Stimulated activated CD8-positive, alpha-beta memory T cell treated with anti-CD3 and anti-CD28 coated beads, Interleukin-15, amount 100 ng/mL, for 48 hours (primary cell): ENCODE measurements at places on chromosomes 2 and 18.
A peak's percentile ranks its signal among the peaks of the same experiment; 100 is the strongest.

DNA sequence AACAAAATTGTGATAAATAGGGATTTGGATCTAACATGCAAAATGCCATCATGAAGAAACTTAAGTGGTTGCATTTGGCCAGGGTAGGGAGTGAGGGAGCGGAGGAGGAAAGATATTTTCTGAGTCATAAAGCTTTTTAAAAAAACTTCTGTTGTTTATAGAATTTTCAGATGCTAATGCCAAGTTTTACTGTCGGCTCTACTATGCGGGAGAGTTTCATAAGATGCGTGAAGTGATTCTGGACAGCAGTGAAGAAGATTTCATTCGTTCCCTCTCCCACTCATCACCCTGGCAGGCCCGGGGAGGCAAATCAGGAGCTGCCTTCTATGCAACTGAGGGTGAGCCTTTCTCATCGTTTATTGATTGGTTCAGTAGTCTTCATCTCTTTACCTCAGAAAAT lies 56.0 kb upstream of the PTH2R start:
- no peak for DNase-seq

DNA sequence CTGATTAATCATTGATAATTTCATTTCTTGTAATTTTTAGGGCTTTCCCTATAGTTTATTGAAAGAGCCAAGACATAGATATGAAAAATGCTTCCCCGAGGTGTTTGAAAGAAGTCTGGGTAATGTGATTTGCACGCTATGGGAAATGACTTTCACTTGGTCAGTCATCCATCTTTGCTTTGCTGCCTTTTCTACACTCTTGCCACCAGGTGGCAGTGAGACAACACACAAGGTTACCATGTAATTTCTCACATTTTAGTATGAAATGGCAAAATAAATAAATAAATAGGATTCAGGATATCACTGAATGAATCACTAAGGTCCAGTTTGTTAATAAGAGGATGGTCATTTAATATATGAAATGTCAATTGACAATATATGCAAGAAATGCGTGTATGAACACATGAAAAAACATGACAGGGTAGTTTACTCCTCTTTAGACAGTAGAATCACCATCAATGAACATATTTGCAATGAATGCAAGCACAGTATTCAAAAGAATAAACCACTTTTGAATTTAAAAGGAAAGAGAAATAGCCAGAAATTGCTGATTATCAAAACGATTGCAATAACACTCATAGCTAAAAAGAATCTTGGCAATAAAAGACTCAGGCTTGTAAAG lies 52.2 kb upstream of the KCNH7 start:
- no peak for DNase-seq

DNA sequence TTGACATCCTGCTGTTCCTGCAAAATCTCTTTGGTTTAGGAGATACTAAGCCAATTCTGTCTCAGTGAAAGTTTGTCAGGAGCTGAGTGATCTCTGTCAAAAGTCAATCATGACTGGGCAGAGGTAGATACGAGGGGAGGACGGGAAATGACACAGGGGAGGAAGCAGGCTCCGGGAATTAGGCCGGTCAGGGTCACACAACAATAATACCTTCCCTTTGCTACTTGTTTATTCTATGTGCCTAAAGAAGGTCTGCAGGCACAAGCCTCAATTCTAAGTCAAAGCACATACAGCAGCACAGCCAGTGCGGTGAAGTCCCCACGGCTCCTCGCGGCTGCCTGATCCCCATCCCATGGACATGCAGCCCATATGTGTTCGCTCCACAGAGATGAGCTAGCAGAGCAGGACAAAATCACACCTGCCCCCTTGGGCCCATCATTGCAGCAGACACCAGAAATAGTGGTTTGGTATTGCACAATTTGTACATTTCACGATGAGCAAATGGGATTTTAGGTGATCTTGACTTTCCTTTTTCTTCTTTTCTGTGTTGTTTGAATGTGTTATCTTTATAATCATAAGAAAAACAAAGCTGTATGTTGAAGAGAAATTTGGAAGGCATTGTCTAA lies 141.4 kb downstream of the VAPA start:
- DNase-seq = no peak

- peak; percentile 59 for DNase-seq
Observed at GRCh38 chr18:62585274-62586150, 62.7 kb downstream of the ZCCHC2 start.

DNA sequence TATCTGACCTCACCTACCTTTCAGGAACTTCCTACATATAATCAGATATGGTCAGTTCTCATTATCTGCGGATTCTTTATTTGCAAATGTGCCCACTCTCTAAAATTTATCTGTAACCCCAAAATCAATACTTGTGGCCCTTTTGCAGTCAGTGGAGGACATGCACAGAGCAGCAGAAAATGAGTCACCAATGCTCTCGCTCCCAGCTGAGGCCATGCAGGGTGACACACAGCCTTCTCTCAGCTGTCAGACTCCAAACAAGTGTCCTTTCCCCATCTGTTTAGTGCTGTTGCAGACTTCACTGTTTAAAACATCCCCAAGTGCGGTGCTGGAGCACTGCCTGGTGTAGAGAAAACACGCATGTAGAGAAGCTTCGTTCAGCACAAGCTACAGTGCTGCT lies 171.9 kb upstream of the SALL3 start:
- no peak for DNase-seq

DNA sequence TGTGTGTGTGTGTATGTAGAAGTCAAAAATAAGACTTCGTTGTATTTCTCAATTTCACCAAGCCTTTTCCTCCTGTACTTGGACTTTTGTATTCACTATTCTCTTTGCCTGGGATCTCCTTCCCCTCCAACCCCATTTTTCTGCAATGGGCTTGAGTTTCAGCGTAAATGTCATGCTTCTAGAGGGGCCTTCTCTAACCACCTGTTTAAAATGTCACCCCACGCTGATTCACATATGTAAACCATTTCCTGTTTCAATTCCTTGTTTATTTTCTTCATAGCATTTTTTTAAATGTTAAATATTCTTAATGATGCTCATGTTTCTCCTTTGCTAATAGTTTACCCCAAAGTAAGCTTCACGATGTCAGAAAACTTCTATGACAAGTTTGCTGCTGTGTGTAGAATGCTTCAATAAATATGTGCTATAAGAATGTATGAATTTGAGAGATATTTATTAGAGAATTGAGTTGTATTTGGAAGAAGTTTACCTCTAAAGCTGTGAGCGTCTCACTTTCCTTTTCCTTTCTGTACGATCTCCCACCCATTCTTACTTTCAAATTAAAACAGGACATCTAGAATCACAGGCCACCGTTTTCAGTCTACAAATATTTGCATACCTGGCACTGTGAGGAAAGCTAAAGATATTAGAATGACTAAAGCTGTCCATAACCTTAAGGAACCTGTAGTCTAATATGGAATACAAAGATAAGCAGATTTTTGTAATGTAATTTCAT lies 762.4 kb downstream of the LRRTM4 start:
- DNase-seq = no peak

DNA sequence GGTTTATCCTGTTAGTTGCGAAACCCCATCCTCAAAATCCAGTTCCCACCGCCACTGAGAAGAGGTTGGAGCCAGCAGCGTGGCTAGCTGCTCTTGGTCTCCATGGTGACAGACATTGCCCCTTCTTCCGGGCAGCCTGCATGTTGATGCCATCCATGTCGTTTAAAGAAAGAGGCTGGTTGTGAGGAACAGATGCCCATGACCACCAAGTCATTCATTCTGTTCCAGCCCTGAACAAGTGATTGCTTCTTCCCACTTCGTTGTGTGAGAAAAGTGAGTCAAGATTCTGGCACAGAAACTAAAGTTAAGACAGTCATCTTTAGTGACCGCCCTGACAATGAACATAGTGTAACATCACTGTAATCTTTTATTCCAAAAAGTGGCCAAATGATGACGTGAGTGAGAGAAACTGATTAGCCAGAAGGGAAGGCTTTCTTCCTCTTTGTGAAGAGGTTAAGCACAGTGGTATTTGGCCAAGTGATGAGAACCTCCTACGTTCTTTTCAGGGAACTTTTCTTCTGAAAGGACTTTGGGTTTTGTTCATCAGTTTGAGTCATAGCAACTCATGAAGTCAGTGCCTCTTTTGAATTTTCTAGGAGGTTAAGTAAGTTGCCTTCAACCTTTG lies 272.5 kb downstream of the GALR1 start:
- no peak for DNase-seq

DNA sequence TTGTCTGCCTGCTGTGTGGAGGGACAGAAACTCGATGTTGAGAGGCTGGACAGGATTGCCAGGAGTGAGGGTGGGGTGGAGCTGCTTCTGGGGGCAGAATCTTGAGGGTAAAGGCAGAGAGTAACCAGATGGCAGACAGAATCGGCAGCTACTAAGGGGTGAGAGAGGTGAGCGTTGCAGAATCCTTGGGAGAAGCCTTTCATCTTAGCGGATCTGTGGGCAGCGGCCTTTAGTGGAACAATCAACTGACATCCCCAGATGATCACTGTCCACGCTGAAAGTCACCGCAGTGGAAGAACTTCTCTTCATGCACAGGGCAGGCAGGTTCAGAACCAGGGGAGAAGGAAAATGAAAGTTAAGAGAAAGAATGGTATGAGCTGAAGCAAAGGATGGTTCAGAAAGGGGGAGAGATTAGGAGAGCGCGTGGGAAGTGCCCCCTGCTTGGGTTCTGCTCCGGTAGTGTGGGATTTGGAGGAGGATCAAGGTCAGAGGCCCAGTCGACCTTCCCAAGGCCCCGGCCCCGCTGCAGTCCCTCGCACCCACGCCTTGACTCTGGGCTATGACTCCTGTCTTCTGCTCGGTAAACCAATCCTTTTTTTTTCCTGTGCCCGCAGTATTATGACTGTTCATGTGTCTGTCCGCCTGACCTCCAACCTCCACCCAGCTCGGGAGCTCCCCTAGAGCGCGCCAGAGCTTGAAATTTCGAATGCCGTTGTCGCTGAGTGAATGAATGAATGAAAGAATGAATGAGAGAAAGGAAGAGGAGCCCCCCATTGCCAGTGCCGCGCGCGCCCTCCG lies 584 bp downstream of the BOLA3 start:
- DNase-seq = peak; percentile 43

- DNase-seq = no peak
Observed at GRCh38 chr2:238284802-238285515, 3.5 kb downstream of the PER2 start.

- no peak for DNase-seq
Observed at GRCh38 chr2:102492006-102492405, 19.0 kb downstream of the SLC9A4 start.

DNA sequence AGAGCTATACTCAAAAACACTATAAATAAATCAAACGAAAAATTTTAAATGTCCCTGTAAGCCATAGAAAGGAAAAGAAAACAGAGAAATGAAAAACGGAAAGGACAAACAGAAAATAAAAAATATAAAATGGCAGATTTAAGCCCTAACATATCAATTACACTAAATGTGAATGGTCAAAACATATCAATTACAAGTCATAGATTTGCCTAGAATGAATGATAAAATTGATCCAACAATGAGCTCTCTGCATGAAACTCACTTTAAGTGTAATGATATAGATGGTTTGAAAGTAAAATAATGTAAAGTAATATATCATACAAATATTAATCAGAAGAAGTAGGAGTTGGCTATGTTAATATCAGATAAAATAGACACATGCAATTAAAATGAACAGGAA lies 54.2 kb upstream of the TCF4 start:
- DNase-seq = no peak

DNA sequence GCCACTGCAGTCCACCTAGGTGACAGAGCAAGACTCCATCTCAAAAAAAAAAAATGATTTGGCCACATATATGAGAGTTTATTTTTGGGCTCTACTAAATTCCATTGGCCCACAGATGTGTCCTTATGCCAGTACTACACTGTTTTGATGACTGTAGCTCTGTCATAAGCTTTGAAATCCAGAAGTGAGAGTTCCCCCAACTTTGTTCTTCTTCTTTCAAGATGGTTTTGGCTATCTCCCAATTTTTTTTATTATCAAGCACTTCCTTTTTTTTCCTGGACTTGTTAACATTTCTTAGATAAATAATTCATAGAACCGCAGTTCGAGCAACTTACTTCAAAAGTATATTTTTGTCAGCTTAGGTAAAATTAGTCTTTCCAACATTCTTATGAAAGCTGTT lies 96.9 kb downstream of the TSHZ1 start:
- DNase-seq = no peak

DNA sequence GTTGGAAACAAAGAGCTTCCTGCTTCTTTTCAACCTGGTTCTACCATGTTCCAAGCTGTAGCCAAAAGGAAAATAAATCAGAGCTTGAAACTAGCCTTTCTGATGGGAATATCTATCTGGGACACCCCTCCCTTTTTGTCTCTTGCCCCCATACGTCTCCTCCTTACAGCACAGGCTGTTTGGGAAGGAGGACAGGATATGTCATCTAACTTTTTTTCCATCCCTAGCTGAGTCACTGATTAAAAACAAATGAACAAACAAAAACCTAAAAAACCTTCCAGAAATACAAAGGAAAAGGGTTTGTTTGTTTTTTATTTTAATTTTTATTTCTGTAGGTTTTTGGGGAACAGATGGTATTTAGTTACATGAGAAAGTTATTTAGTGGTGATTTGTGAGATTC lies 151.6 kb downstream of the FAM210A start:
- no peak for DNase-seq

DNA sequence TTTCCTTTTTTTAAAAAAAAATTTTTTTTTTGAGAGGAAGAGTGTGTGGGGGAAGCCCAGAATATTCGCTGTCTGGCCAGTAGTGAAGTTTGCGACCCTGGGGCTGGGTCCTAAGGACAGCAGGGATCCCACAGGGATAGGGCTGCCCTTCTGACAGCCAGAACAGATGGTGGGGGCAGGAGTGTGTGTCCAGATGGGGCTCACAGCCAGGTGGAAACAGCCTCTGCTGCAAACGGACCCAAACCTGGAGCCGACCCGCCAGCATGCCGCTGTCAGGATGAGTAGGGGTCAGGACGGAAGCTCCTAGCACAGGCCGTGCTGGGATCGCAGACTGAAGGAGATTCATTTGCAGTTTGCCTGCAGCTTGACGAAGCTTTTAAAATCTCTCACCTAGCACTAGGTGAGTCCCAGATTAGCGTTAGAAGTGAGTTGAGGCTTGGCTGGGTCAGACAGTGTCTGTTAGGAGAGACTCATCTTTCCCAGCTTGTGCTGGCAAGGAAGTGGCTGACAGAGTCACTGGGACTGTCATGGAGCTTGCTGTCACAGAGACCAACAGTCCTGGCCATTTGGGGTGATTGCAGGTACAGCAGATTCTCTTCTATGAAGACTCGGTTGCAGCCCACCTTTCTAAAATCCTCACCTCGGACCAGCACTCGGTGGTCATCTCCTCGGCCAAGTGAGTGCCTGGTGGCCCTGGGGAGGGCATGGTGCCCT lies 93.4 kb downstream of the DGKD start:
- DNase-seq = no peak

DNA sequence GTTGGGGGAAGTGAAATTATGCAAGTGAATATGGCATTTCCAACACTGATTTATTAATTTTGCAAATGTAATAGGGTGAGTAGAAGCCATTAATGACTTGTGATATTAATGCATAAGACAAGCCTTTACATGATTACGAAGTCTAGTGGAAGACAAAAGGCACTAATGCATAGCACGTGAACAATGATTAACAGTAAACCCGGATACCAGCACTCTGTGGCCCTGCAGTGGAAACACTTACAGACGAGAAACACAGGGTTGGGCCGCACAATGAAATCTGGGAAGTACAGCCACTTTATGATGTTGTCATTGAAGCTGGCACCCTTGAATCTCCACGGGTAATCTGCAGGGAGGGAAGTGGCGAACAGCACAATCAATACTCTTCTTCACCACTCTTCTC lies 233.4 kb downstream of the NAPG start:
- no peak for DNase-seq
